H1 (cell line): ENCODE measurements at places on chromosomes 5 and 9.

DNA sequence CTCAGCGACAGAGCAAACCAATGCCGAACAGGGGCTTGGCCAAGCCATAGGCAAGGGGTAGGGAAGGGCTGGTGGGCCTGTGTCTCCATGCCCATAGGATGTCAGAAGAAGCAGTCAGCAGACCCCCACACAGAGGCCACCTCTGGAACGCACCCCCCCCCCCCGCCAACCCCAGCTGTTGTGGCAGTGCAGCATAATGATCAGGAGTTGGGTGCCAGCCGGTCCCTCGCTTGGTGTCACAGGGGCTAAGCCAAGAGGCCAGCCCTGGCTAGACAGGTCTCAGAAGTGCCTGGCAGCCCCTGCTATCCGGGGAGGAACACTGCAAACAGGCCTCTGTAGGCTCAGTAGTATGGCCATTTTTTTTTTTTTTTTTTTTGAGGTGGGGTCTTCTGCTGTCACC lies 3.7 kb upstream of the MXD3 start:
- peaks cover 19% of the 10 kb centered on the region for H3K4me1 ChIP-seq
- H3K27ac ChIP-seq, result no peak overlapping the region
- no peak for DNase-seq
- H3K27me3 ChIP-seq, result no peaks in the 10 kb centered on the region

DNA sequence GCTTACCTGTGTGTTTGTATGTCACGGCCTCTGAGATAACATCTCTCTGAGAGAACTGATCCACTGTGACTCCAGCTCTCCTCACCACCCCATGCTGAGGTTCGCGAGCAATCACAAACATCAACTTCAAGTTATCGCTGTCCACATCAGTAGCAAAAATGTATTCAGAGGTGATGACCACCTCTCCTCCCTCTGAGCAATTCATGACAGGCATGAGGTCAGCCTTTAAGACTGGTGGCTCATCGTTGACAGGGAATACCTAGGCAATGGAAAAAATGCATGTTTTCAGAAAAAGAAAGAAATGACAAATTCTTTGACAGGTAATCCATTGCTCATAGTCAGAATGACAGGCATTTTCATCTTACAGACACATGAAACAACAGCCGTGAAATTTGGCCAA lies 90.3 kb upstream of the CER1 start:
- no peaks in the 10 kb centered on the region for H3K27me3 ChIP-seq
- DNase-seq, result no peak
- no peaks in the 10 kb centered on the region for H3K4me1 ChIP-seq
- H3K27ac ChIP-seq, result no peak overlapping the region

GRCh38 chr9:94971378-94972131 lies 245.1 kb downstream of the AOPEP start:
- no peaks in the 10 kb centered on the region for H3K36me3 ChIP-seq
- H3K4me3 ChIP-seq, result no peak overlapping the region
- H3K27ac ChIP-seq, result no peak overlapping the region
- DNase-seq, result no peak
- H3K27me3 ChIP-seq, result no peaks in the 10 kb centered on the region

DNA sequence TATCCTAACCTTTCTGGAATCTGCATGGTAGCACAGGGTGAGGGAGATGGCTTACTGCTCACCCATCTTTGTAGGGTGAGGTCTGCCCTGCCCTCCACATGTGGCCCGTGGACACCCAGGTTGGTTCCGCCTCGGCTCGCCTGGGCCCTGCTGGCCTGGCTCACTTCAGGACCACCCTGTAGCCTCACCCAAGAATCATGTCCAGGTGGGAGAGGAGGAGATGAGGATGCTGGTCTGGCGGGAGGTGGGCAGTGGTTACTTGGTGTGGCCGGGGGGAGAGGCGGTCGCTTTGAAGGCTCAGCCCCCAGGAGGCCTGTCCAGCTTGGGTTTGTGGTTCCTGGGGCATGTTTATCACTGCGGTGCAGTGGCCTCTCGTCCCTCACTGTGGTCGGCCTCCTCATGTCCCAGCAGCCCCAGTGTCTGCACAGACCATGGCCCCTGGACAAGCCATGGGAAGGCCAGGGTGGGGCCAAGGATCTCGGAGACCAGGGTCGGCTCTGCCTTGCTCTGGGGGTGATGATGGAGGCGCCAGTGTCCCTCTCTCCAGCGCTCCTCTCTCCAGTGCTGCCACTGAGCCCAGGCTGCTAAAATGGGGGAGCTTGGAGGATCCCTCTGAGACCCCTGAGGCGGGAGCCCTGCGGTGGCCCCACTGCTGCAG lies 4.6 kb downstream of the OBP2B start:
- no peak overlapping the region for H3K27ac ChIP-seq
- no peaks in the 10 kb centered on the region for H3K4me1 ChIP-seq
- no peak for DNase-seq
- H3K36me3 ChIP-seq, result no peaks in the 10 kb centered on the region
- H3K27me3 ChIP-seq, result peaks cover 7% of the 10 kb centered on the region

DNA sequence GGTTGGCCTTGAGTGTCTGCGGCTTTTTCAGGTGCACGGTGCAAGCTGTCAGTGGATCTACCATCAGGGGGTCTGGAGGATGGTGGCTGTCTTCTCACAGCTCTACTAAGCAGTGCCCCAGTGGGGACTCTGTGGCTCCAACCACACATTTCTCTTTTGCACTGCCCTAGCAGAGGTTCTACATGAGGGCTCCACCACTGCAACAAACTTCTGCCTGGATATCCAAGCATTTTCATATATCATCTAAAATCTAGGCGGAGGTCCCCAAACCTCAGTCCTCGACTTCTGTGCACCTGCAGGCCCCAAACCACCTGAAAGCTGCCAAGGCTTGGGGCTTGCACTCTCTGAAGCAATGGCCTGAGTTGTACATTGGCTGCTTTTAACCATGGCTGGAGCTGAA lies 601.5 kb downstream of the MTRR start:
- H3K27ac ChIP-seq, result no peak overlapping the region
- H3K4me3 ChIP-seq, result no peak overlapping the region
- DNase-seq, result no peak
- H3K27me3 ChIP-seq, result no peaks in the 10 kb centered on the region

GRCh38 chr9:93567271-93567959 lies 9.0 kb upstream of the PHF2 start:
- H3K27me3 ChIP-seq, result no peaks in the 10 kb centered on the region
- DNase-seq, result no peak
- H3K27ac ChIP-seq, result no peak overlapping the region
- H3K36me3 ChIP-seq, result peaks cover 15% of the 10 kb centered on the region
- peak overlapping the region; percentile 43; the same call in 1 of the 2 replicates for H3K4me3 ChIP-seq
- H3K4me1 ChIP-seq, result no peaks in the 10 kb centered on the region

DNA sequence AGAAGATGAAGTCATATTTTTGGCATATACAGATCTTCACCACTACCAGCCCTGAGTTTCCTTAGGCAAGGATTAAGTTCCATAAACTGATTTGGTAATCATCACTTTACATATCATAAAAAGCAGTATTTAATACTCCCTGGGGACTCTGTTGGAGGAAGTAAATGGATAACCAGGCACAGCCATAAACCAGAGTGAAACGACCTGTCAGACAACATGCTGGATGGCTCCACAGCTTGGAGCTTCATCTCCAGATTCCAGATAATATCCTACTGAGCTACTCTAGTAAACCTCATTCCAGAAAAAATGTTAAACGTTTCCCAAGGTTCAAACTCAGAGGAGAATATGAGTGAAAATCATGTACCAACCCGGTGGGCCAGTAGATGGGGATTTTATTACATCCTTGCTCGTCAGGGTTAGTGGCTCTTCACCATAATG lies 109.2 kb downstream of the BASP1 start:
- no peaks in the 10 kb centered on the region for H3K27me3 ChIP-seq
- no peaks in the 10 kb centered on the region for H3K4me1 ChIP-seq
- H3K36me3 ChIP-seq, result no peaks in the 10 kb centered on the region
- H3K27ac ChIP-seq, result no peak overlapping the region
- no peak overlapping the region for H3K4me3 ChIP-seq

GRCh38 chr5:148966348-148966747 lies 96.5 kb downstream of the SH3TC2 start:
- H3K27ac ChIP-seq, result no peak overlapping the region
- no peak overlapping the region for H3K4me3 ChIP-seq
- DNase-seq, result no peak
- no peaks in the 10 kb centered on the region for H3K36me3 ChIP-seq

DNA sequence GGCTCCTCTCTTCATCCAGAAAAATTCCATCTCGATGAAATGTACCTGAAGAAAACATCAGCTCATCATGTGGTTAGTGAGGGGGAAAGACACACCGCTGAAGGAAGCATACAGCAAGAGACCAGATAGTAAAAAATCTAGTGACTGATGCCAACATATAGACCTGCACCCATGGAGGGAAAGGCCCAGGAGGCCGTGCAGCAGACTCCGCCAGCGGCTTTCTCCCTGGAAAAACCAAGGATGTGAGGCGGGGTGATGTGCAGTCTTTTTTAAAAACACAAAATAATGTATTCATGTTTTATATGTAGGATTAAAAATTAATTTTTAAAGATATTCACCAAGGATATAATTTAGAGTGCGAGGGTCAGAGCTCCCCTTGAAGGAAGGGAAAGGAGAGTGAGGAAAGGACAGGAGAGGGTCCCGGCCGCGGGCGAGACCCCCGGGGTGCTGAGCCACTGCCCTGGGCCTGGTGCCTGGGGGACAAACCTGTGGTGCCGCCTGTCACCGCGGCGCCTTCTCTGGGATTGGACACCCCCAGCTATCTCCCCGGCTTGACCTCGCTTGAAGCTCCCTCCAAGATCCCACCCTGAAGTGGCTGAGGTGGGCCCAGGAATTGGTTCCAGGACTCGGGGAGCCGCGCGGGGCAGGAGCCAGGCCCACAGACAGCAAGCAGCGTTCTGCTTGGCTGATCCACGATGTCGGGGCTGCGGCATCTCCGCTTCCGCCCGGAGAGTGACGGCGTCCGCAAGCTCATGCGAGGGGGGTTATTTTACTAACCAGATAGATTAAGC lies 12.1 kb upstream of the UNC5A start:
- no peaks in the 10 kb centered on the region; the same call in 1 of the 2 replicates for H3K4me1 ChIP-seq
- no peaks in the 10 kb centered on the region for H3K36me3 ChIP-seq

DNA sequence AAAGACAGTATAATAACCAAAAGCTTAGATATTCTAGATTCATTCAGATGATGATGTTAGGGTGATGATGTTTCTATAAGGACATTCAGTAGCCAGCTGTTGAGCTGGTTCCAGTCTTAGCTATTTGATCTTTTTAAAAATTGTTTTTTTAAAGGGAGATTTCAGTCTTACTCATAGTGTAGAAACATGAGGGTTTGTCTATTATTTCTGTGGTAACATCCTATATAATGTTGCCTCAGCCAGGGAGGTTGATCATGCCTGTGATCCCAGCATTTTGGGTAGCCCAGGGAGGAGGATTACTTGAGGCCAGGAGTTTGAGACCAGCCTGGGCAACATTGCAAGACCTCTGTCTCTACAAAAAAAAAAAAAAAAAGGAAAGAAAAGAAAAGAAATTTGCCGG lies 167.8 kb downstream of the DOCK2 start:
- no peak overlapping the region for H3K4me3 ChIP-seq
- peaks cover 19% of the 10 kb centered on the region for H3K4me1 ChIP-seq
- DNase-seq, result no peak
- no peaks in the 10 kb centered on the region for H3K36me3 ChIP-seq

GRCh38 chr5:138275379-138275782 lies 960 bp upstream of the GFRA3 start:
- no peak overlapping the region for H3K4me3 ChIP-seq
- 0 out of 2 replicates have a peak, but pooled peaks cover 6% of the 10 kb centered on the region for H3K4me1 ChIP-seq
- peaks cover 25% of the 10 kb centered on the region for H3K27me3 ChIP-seq
- DNase-seq, result no peak
- no peak overlapping the region for H3K27ac ChIP-seq
- no peaks in the 10 kb centered on the region for H3K36me3 ChIP-seq

GRCh38 chr9:137000177-137000930 lies 4.0 kb upstream of the CLIC3 start:
- no peaks in the 10 kb centered on the region for H3K27me3 ChIP-seq
- H3K36me3 ChIP-seq, result no peaks in the 10 kb centered on the region
- peaks cover 5% of the 10 kb centered on the region for H3K4me1 ChIP-seq
- no peak overlapping the region for H3K27ac ChIP-seq
